Activated CD4-positive, CD25-positive, alpha-beta regulatory T cell treated with anti-CD3 and anti-CD28 coated beads, Interleukin-2, amount 50 U/mL, for 24 hours (primary cell): ENCODE measurements at places on chromosomes 16 and 17.
A peak's percentile ranks its signal among the peaks of the same experiment; 100 is the strongest.

- ATAC-seq, result no peak
Measured at GRCh38 chr16:75086281-75086680, 30.3 kb downstream of the LDHD start.

GRCh38 chr17:39236981-39237441 lies 11.3 kb upstream of the STAC2 start:
- ATAC-seq, result no peak

- ATAC-seq, result peak; percentile 18
Measured at GRCh38 chr17:74573169-74573568, 5.9 kb upstream of the CD300H start.

DNA sequence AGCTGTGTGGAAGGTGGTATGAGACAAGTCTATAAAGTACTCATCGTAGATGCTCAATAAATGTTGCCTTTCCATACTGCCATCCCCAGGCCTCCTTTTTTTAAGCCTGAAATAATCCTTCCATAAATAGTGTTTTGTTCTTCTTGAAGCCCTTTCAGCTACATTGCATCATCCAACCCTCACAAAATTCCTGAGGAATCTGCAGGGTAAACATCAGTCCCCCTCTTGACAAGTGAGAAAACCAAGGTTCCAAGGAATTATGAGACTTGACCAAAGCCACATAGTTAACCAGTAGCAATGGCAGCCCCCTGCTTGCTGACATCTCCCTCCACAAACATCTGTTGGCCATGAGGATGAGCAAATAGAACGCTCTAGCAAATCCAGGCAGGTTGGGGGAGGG lies 89.7 kb upstream of the CCL1 start:
- ATAC-seq, result no peak

GRCh38 chr17:44222112-44222869 lies 2.8 kb upstream of the UBTF start:
- no peak for ATAC-seq

- no peak for ATAC-seq
Measured at GRCh38 chr17:82303944-82304808, 13.2 kb downstream of the CD7 start.

DNA sequence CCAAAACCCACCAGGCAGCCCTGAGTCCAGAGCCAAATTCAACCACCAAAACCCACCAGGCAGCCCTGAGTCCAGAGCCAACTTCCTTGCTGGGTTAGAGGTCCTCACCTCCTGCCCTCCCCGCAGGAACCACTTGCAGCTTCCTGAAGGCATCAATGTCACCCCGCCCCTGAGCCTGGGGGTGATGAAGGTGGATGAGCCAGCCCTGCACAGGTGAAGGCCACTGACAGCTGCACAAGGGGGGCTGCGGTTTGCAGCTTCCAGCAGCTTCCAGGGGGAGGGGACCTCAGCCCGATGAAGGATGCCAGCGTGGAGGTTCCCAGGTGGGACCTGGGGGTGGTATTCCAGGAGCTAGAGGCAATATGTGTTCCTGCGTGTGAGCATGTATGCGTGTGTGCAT lies 7.6 kb upstream of the CSNK1D start:
- no peak for ATAC-seq

- no peak for ATAC-seq
Measured at GRCh38 chr16:57643910-57644309, 15.5 kb downstream of the ADGRG1 start.

DNA sequence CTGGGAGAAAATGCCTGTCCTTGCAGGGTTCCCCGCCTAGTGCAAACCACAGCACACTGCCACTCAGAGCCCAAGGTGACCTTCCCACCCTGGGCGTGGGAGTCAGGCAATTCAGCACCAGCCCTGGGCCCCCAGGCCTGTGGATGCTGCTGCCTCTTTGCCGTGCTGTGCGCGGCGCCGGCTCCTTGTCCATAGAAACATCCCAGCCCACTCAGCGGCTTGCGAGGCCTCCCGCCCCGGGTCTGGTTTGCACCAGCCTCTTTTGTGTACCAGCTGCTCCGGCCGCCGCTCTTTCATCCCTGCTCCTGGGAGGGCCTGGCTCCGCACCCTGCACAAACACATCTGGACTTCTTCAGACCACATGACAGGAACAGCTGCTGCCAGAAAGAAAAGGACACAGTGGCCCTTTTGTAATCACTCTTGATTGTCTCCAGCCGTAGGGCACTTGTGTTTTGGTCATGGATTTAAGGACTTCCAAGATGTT lies 75.4 kb upstream of the SDK2 start:
- ATAC-seq, result no peak

DNA sequence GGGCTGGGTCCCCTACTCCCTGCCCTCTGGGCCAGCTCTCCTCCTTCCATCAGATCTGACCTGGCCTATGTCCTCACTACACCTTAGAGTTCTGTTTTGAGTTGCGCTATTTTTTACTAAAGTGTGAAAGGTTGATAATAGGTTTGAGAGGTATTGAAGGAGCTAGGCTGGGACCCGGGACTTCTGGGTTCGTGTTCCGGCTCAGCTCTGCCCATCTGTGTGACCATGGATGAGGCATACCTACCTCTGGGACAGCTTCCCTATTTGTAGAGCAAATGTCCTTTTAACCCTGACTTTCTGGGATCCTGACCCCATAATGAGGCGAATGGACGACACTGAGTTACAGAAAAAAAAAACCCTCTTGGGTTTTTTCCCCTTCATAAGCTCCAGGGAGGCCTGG lies 36.0 kb downstream of the IL21R start:
- no peak for ATAC-seq

GRCh38 chr16:72112906-72113615 lies 19.4 kb downstream of the DHX38 start:
- no peak for ATAC-seq

DNA sequence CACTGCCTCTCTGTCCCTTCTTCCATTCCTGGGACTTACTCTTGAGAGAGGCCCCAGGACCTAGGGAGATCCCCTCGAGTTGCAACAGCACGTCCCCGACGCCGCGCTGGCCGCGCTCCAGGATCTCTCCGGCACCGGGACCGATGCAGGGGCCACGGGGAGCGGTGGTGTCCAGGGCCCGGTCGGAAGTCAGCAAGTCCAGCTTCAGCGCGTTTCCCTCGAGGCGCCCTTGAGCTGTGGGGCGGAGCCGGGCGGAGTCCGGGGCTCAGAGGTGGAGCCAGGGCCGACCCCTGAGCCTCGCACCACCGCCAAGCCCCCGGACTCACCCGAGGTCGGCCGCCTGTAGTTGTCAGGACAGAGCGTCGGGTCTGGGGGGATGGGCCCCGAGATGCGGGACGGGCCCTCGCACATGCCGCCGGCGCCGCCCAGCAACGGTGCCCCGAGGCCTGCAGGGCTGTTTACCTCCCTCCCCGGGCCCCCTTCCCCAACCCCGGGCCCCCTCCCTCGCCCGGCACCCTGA lies 458 bp downstream of the ENKD1 start:
- ATAC-seq, result peak; percentile 0

- ATAC-seq, result peak; percentile 46
Measured at GRCh38 chr17:50129728-50130558, at the start of gene SAMD14. Gene SAMD14, minus strand, starts transcription at chr17:50130160. Its CDS starts 5,201 bp downstream, at chr17:50124959.

- ATAC-seq, result no peak
Measured at GRCh38 chr16:51524555-51525373, 373.7 kb upstream of the SALL1 start.

- no peak for ATAC-seq
Measured at GRCh38 chr17:2925011-2925410, 128.8 kb downstream of the RAP1GAP2 start.

DNA sequence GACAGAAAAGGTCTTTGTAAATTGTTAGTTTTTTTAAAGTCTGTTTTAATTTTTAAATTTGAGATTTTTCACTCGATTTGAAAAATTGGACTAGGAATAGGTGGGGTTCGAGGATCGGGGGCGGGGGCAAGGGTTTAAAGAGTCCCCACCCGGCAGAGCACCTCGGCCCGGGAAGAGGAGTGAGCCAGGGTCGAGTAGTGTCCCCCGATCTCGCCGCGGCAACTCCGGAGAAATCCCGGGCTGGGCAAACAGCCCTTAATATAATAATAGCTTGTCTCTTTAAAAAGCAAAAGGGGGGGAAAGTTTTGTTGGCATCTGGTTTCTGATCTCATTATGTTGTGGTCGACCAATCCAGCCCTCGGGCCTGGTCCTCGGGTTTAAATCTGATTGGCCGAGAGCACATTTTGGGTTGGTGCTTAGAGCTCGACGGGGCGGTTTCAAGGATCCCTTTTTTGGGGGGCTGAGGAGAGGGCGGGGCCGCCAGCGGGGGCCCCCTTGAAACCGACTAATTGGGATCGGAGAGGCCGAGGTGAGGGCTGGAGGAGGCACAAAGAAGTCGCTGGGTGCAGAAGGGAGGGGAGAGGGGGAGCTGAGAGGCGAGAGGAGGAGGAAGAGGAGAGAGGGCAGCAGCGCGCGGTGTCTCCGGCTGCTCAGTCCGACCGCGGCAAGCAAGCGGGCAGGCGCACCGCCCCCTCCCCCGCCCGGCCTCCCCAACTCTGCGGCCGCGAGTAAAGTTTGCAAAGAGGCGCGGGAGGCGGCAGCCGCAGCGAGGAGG lies at the start of gene FZD2:
FZD2 (plus strand) TSS at position 653 of the 775 bp plus-strand sequence. CDS start 205 bp downstream, outside the sequence.
- ATAC-seq, result peak; percentile 57

DNA sequence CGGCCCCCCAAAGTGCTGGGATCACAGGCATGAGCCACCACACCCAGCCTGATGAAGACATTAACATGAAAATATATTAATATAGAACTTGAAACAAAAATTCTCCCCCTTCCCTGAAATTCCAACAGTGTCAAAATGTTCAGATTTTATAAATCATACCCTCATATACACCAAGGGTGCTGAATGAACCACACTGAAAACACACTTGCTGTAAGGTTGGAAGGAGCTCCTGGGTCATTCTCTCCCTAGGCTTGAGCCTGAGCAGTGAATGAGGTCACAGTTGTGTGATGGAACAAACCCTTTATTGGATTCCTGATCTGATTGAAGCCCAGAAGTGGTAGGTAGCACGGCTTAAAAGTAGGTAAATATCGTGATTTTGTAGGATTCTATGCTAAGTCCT lies at the start of gene EFCAB3:
EFCAB3 (plus strand) TSS at position 301 of the 400 bp plus-strand sequence. CDS start 2,427 bp downstream, outside the sequence.
- no peak for ATAC-seq

DNA sequence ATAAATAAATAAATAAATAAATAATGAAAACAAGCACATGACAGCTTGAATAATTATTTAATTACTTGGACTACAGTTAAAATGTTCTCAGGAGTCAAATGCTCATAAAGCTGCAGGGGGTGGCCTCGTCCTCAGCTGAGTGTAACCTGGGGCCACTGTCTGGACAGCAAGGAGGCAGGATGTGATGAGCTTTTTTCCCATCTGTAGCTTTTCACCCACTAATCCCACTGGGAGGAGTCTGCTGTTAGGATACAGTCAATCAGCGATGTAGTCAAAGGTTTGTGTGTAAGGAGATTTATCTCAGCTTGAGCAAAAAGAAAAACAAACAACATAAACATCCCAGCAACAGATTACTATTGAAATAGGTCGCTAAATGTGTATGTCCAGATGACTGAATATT lies 22.5 kb downstream of the ZCCHC14 start:
- ATAC-seq, result no peak

DNA sequence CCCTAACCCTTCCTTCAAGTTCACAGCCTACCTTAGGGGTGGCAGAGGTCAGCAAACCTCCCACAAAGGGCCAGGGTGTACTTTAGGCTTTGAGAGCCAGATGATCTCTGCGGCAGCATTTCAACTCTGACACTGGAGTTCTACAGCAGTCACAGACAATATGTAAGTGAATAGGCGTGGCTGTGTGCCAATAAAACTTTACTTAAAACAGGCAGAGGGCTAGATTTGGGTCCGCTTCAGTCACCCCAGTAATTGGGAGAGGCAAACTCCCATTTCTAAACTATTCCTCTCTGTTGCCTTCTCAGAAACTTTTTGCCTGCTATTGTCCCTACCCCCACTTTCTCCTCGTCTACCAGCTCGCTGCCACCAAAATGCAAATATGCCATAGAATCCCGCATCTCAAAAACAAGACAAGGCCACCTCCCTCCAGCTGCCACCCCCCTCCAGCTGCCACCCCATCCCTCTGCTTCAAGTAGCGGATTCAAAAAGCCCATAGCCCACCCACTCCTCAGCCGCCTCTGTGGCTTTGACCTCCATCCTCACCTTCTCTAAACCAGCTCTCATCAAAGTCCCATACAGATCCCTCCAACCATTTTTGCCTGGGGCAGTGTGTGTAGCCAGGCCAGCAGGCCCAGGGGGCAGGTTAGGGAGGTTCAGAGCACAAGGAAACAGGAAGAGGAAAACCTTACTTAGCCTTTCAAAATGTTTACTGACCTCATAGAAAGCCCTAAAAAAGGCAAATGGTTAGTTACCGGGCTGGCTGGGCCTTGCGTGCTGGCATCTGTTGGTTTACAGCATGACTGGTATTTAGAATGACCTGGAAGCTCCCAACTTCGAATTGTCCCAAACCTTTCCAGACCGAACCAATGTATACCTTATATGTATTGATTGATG lies 19.9 kb upstream of the DNAH17 start:
- ATAC-seq, result no peak

- ATAC-seq, result no peak
Measured at GRCh38 chr16:51670527-51670926, 519.5 kb upstream of the SALL1 start.

GRCh38 chr17:39597372-39598046 lies 10.2 kb downstream of the NEUROD2 start:
- peak; percentile 38 for ATAC-seq

DNA sequence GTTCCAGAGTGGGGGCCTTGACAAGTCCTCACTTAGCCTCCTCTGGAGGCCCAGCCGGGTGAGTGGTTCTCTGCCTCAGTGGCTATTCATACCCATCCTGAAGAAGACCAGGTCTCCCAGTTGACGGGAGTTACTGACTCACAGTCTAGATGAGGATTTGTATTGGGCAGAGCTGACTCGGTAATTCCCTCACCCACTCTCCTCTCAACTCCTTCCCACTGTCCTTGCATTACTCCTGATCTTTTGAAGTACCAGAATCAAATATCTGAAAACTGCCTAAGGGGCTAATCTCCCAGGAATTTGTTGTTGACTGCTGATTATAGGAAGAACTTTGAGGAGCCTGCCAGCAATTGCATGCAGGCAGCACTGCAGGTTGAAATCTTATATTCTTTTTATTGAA lies 14.2 kb downstream of the SAP30BP start:
- no peak for ATAC-seq

- ATAC-seq, result no peak
Measured at GRCh38 chr17:63358956-63359355, 87.2 kb downstream of the CYB561 start.

DNA sequence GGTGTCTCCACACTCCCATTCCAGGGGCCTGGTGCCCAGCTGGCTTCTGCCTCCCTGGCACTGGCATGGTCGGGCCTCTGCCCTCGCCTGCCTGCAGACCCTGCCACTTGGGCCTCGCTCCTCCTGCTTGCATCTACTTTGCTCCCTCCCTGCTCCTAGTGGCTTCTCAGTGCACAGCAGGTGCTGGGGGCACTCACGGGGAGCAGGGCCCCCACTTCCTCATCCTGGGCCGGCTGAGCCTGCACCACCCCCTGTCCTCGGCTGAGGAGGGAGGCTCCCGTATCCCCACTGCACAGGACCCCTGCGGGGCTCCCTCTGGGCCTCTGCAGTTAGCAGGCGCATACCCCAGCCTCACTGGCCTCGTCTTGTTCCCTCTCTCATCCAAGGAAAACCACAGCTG lies 35.2 kb downstream of the CIBAR2 start:
- no peak for ATAC-seq

- no peak for ATAC-seq
Measured at GRCh38 chr16:80046848-80047247, 446.3 kb upstream of the MAF start.
